B cell (primary cell): ENCODE measurements at places on chromosomes 13 and 19.

- no peak for DNase-seq
Measured at GRCh38 chr19:6868351-6868750, 19.0 kb upstream of the ADGRE1 start.

- DNase-seq = no peak
Measured at GRCh38 chr13:20718958-20719566, 15.6 kb downstream of the IL17D start.

DNA sequence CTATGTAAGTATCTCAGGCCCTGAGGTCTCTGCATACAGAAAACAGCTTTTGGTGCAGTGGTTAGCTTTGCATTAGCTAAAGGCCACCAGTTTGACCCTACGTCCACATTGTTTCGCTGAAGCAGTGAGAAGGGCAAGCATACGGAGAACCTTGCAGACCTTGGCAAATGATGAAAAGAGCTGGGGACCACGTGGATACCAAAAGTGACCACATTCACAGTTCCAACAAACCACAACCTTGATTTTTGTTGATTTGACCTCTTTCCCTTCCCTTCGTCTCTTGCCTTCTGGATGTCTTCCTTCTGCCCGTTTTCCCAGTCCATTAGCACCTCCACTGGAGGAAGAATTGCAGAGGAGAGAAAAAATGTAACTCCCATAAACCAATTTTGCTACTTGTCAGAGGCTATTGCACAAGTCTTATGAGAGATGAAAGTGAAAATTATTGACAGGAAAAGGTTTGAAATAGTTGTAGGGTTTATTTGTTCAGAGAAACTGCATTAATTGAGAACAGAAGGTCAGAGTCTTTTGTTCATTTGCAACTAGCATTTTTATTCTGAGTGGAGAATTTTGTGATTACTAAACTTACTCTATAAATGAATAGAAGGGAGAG, 293.9 kb upstream of the HTR2A start:
- DNase-seq = no peak

GRCh38 chr13:40590112-40590862, 76.2 kb downstream of the FOXO1 start:
- DNase-seq = no peak

DNA sequence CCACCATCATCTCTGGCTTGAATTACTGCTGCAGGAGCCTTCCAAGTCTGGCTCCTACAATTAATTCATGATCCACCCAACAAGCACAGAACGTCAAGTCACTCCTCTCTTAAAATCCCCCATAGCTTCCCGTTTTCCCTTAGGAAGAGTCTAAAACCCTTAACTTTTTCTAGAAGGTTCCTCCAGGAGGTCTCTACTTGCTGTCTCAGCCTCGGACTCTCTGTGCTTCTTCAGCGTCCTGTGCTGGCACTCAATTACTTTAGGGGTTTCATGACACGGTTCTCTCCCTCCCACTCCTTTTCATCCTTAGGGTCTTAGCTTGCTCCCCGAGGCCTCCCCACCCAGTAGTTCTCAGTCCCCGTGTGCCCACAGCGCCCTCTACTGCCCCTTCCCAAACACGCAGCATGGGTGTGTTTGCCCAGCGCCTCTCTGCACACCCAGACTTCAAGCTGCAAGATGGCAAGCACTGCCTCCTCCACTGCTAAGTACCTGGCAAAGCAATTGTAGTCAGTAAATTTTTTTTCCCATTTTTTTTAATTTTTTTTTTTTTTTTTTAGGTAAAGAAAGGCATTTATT, 25.8 kb upstream of the MAP3K10 start:
- DNase-seq = peak; percentile 65

- no peak for DNase-seq
Measured at GRCh38 chr19:47107202-47107952, 6.2 kb downstream of the ZC3H4 start.

DNA sequence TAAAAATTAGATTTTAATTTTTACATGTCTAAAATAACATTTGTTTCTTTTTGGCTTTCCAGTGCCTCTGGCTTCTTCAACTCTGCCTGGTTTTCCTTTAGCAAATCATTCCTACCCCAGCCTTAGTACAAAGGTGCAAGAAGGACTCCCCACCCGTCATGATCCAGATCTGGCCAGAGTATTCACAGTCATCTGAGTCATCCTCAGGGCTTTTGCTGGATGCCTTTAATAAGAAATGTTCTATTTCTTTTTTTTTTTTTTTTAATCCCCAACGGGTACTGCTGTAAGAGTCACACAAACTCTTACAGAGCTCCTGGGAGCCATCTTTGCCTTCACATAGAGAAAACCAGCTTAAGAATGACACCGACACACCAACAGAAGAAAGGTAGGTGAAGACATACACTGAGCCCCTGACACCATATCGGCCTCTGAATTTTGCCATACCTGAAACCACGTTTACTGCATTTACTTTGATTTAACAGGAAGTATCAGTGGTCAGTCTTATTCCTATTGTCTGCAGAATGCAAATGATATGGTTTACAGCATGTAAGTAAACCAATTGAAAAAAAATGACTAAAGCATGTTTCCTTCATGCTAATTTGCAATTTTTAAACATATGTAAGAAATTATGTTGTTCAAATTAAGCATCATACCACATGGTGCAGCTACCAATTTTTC, 184.4 kb downstream of the NALCN start:
- DNase-seq = no peak

DNA sequence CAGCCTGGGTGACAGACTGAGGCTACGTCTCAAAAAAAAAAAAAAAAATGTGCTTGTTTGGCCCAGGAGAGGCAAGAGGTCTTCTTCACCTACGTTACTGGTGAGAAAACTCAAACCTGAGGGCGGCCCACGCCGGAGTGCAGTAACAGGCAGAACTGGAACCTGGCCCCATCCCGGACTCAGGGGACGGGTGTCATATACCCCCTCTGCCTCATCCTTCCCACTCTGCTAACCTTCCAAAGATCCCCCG, 414 bp upstream of the ADAT3 start:
- no peak for DNase-seq

GRCh38 chr19:33688171-33688992, 66.6 kb downstream of the CHST8 start:
- DNase-seq = no peak

- DNase-seq = no peak
Measured at GRCh38 chr19:13228561-13228960, 78.3 kb downstream of the IER2 start.

DNA sequence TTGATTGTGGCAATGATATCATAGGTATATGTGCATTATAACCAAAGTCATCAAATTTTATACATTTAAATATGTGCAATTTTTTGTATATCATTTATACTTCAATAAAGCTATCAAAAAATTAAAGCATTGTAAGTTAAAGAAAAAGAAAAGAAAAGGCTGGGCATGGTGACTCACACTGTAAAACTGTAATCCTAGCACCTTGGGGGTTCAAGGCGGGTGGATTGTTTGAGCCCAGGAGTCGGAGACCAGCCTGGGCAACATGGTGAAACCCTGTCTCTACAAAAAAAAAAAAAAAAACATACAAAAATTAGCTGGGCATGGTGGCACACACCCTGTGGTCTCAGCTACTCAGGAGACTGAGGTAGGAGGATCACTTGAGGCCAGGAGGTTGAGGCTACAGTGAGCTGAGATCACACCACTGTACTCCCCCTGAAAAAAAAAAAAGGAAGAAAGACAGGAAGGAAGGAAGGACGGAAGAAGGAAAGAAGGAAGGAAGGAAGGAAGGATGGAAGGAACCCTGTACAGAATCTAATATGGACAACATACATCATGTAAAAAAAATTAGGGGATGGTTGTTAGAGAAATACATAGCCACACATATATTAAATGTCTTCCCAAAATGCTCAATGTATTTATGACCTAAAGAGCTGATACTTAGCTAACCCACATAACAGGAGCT, 21.7 kb upstream of the SLC25A30 start:
- DNase-seq = no peak

GRCh38 chr19:31261019-31261602, 88.1 kb downstream of the TSHZ3 start:
- DNase-seq = no peak

DNA sequence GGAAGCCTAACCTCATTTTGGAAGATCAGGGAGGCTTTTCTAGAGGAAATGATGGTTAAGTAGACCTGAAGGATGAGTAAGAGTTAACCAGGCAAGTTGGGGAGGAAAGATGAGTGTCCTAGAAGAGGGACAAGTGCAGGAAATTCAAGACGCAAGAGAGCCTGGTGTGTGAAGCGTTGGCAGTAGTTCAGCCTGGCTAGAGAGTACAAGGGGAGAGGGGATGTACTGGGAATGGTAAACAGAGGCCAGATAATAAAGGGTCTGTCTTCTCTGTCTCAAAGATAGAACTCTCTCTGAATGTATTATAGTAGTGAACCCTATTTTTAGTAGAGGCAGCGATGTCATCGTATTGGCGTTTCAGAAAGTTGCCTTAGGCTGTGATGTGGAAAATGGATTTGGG, 9.7 kb downstream of the DPY19L3 start:
- no peak for DNase-seq

DNA sequence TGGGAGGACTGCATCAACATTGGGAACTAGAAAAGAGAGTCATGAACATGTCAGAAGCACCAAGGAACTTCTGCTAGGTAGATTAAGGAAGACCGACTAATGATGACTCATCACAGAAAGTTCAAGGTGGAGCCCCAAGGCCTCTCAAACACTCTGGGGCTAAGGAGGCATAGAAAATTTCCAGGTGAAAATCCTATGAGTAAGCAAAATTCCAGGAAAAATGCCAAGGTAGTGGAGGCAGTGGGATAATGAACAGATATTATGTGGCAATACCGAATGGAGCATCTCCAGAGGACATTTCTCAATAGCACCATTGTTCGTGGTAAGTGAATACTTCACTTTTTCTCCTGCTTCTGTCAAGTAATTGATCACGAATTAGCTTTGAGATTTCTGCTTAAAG, 336.5 kb downstream of the MZT1 start:
- no peak for DNase-seq

DNA sequence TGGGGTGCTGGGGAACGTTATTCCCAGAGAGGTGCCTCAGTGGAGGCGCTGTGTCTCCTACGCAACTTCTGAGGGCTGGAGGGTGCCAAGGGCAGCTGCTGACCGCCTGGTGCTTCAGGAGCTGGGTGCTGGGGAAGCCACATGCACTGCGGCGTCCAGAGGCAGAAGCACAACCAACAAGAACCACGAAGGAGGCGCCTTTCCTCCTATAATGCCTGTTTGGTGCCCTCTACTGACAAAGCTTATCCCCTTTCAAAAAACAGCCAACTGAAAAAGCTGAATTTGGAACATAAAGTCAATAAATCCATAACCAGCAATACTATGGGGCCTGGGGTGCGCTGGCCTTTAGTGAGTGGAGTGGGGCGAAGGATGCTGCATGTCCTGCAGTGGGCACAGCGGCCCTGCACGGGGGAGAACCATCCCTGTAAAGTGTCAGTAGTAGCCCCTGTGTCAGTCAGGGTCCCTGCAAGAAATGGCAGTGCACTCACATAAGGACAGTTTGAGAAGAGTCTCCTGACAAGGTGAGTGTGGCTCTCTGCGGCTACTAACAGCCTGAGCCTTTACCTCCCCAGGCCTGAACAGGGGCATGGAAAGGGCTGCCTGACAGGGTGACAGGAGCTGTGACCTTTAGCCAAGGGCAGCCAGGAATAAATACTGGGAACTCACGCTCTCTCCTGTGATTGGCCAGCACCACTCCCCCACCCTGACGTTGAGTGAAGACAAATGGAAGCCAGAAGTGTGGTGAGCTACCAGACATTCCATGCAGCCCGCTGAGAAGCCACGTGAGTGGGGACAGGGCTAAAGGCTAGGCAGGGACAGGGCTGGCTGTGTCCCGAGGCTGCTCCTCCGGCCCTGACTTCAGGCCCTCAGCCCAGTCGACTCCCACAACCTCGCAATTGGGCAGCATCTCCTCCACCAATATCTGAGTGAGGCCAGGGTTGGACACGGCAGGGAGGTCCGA, 4.5 kb upstream of the B3GNT8 start:
- no peak for DNase-seq

GRCh38 chr19:17685451-17686022, 2.6 kb downstream of the UNC13A start:
- no peak for DNase-seq

DNA sequence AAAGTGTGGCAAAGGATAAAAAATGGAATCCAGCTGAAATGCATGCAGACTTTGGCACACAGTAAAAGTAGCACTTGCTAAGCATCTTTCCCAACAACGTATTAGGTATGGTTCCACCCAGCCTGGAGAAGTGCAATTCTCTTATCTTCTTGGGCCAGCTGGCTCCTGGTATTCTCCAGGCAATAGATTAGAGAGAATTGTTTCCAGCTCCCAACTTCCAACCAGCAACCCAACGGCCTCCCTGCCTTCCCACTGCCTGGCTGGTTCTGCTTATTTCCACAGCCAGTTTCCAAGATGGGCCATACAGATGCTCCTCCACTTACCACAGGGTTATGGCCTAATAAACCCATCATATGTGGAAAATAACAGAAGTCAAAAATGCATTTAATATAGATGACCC, 133.4 kb downstream of the OXGR1 start:
- no peak for DNase-seq

GRCh38 chr13:97015661-97016350, 21.5 kb upstream of the OXGR1 start:
- no peak for DNase-seq

DNA sequence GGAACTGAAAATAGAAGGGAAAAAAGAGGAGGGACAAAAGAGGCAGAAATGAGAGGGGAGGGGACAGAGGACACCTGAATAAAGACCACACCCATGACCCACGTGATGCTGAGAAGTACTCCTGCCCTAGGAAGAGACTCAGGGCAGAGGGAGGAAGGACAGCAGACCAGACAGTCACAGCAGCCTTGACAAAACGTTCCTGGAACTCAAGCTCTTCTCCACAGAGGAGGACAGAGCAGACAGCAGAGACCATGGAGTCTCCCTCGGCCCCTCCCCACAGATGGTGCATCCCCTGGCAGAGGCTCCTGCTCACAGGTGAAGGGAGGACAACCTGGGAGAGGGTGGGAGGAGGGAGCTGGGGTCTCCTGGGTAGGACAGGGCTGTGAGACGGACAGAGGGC, at the start of gene CEACAM5:
Gene CEACAM5 (plus strand): TSS at position 146 of the 400 bp plus-strand sequence. CDS start 106 bp downstream, at position 252.
- no peak for DNase-seq

GRCh38 chr19:47229676-47230053, 1.3 kb downstream of the BBC3 start:
- DNase-seq = no peak

GRCh38 chr13:50732712-50733111, 110.8 kb downstream of the DLEU7 start:
- DNase-seq = no peak

GRCh38 chr19:3682741-3683404, 17.4 kb downstream of the PIP5K1C start:
- no peak for DNase-seq
